CD8-positive, alpha-beta memory T cell (primary cell): ENCODE measurements at places on chromosomes 7 and 10.

DNA sequence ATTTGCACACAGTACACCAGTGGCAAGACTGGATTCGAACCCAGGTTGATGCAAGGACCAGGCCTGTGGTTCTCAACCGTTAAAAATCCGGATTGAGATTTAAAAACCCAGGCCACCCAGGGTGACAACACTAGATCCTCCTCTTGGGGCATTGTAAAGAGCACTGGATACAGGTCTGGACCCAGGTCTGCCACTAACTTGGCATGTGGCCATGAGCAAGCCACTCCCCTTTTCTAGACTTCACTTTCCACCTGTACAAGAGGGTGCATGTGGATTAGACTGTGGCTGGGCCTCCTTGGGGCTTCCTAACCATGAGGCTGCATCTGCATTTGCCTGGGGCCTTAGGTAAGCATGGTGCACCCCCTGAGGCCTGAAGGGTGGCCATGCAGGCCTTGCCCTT lies 21.7 kb upstream of the SLC29A3 start:
- no peak for DNase-seq

DNA sequence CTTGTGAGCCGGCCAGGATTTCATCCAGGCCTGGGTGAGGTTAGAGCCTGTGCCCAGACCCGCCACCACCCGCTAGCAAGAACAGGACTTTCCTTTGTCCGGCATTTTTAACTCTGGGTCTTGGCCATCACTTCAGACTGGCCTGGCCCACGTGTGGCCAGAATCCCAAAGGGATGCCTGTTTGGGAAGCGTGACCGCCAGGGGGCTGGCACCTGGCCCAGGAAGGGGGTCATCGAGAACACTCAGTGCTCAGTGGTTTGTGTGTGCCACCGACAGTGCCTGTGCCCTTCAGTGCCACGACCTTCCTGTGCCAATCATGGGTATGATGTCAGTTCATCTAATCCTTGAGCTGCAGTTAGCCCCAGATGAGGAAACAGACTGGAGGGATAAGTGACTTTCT lies 85.0 kb downstream of the ZMIZ1 start:
- no peak for DNase-seq

GRCh38 chr7:20411372-20411771 lies 80.7 kb downstream of the ITGB8 start:
- no peak for DNase-seq

DNA sequence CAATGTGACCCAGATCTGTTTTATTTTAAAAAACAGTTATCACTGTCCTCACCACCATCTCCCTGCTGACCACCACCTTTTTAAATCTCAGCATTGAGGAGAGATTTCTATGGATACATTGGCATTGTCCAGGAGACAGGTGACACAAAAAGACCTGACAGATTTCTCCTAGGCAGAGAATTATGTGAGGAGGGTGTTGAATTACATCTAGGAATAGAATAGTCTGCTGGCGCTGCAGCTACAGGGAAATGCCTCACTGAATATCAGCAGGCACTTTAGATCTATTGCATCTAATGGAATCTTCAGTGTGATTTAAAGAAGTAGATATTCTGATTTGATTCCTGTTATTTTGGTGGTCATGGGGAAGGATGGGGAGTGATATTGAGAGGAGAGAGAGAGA lies 593.5 kb downstream of the NRG3 start:
- no peak for DNase-seq
